H1 (cell line): ENCODE measurements at places on chromosomes 4 and X. TPM values are rescaled to one million over a fixed set of nuclear protein-coding genes. Genes with fewer than 3 reads are reported as not detected.

- H3K27ac ChIP-seq = no peak overlapping the region
- H3K36me3 ChIP-seq = no peaks in the 10 kb centered on the region
- H3K27me3 ChIP-seq = no peaks in the 10 kb centered on the region
- H3K4me3 ChIP-seq = no peak overlapping the region
These were observed 56.9 kb upstream of the PDGFRA start for GRCh38 chr4:54172156-54172555.

DNA sequence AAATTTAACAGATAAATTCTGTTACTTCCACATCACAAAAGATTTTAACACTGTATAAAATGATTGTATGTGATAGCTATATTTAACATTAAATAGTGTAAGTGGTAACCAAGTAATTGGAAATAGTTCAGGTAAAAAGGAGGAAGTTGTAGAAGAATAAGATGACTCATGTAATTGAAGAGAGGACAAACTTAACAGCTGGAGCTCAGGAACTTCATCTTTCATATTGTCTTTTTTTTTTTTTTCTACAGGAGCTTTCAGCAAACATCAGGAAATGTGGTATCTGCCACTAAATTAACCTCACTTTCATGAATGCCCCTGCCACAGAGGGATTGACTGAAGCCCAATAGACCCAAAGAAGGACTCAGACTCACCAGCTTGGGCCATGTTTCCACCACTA is 188.4 kb upstream of the VEGFC start:
- no peak for DNase-seq
- H3K27me3 ChIP-seq = no peaks in the 10 kb centered on the region

- H3K27me3 ChIP-seq = no peaks in the 10 kb centered on the region
- no peak overlapping the region for H3K4me3 ChIP-seq
- DNase-seq = no peak
- no peaks in the 10 kb centered on the region for H3K36me3 ChIP-seq
- no peaks in the 10 kb centered on the region for H3K4me1 ChIP-seq
These were observed 181.6 kb upstream of the LEF1 start for GRCh38 chr4:108350332-108350731.

DNA sequence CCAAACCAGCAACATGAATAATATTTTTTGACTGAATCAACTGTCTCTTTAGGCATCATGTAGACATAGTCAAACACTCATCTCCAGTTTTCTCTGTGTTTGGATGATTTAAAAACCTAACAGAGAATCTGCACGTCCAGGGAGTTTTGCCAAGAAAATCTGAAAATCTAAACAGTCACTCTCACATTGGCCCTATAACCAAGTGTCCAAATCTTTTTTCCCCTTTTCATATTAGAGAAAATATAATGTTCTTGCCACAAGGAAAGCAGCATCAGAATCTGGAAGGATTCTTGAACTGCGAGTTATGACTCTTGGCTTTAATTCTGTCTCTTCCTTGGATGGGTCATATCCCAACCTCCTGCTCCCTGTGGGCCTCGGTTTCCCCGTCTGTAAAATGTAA is 8.8 kb upstream of the CHRDL1 start:
- H3K27ac ChIP-seq = no peak overlapping the region
- DNase-seq = no peak
- H3K27me3 ChIP-seq = no peaks in the 10 kb centered on the region

DNA sequence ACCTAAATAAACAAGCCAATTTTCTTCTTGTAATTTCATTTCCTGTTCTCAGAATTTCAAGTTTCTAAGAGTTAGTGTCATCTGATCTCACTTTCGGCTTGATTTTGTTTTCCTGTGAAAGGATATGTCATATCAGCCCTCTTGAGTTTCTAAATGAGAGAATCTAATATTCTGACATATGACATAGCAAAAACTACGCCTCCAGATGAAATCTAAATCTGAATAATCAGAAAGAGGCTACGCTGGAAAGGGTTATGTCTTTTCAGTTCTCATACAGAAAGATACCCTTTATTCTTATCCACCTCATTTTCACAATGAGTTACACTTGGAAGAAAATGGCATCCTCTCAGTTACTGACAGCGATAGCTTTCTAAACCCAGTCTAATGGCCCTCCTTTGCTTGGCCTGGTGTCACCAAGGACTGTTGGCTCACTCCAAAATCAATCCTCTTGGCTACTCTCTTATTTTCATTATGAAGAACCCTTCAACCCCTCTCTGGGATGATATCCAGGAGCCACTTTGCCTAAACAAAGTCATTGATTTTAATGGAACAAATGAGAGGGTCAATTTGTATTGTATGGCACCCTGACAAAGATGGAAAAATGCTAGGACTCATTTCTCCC is 65.6 kb downstream of the ASB9 start:
- H3K4me1 ChIP-seq = no peaks in the 10 kb centered on the region
- no peak for DNase-seq
- no peaks in the 10 kb centered on the region for H3K36me3 ChIP-seq
- no peaks in the 10 kb centered on the region for H3K27me3 ChIP-seq

The UBL4A gene
- polyA plus RNA-seq = 23.1 and 31.0 TPM in 2 replicates
